ENCODE measurements at places on chromosomes 1 and 21.
A peak's percentile ranks its signal among the peaks of the same experiment; 100 is the strongest.

- H3K27ac ChIP-seq: no peak overlapping the region
- DNase-seq: no peak
- no peak overlapping the region for H3K4me3 ChIP-seq
- H3K27me3 ChIP-seq: no peaks in the 10 kb centered on the region
- H3K4me1 ChIP-seq: no peaks in the 10 kb centered on the region
Observed at GRCh38 chr1:113660088-113660487, 99.2 kb downstream of the PHTF1 start.

GRCh38 chr1:2274929-2275475 is 46.9 kb downstream of the SKI start:
- H3K27me3 ChIP-seq: no peaks in the 10 kb centered on the region
- peaks cover 59% of the 10 kb centered on the region for H3K4me1 ChIP-seq
- H3K27ac ChIP-seq: peak overlapping the region; percentile 54
- DNase-seq: no peak
- H3K36me3 ChIP-seq: peaks cover 7% of the 10 kb centered on the region

DNA sequence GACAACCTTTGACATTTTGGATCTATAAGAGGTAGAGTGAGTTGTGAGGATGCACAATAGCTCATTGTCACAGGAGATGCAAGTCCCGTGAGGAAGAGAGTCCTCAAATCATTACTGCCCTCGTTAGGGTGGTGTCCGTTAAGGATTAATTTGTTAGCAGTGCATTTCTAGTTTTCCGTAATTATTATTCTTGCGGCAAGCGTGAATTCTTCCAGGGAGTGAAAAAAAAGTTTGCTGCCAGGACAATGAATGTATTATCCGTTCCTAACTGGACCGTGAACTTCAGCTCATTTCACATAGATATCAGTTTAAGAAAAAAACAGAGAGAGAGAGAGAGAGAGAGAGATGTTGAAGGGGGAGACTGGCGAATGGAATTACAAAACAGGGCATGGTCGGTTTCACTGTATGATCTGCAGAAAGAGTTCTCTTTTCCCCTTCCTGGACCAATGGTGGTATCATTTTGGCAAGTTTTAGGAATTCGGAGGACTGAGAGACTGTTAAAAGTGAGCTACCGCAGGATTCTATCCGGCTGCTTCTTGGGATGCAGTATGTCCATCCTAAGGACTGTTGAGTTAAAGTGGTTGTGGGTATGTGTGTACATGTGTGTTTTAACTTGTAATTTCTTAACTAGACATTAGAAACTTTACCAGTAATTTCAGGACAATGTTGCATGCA is 216.0 kb upstream of the NFIA start:
- DNase-seq: no peak
- peaks cover 9% of the 10 kb centered on the region for H3K27me3 ChIP-seq
- H3K36me3 ChIP-seq: no peaks in the 10 kb centered on the region
- H3K27ac ChIP-seq: no peak overlapping the region

DNA sequence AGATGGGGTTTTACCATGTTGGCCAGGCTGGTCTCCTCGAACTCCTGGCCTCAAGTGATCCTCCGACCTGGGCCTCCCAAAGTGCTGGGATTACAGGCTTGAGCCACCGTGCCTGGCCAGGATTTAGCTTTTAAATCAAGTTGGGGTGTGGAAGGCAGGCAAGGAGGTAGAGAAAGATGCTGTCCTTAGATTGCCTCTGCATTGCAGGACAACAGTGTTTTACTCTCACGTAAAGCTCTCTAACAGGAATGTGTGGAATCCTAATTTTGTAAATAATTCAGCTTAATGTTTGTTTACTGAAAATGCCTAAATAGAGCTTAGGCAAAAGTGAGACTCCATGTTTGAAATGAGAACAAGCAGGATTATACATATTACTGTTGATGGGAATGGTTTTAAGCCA is 29.5 kb upstream of the TGFB2 start:
- H3K36me3 ChIP-seq: peaks cover 45% of the 10 kb centered on the region
- no peaks in the 10 kb centered on the region for H3K27me3 ChIP-seq
- no peak overlapping the region for H3K4me3 ChIP-seq
- no peak overlapping the region for H3K27ac ChIP-seq
- DNase-seq: no peak

GRCh38 chr1:172184506-172185191 is 235.8 kb upstream of the C1orf105 start:
- peaks cover 47% of the 10 kb centered on the region for H3K4me1 ChIP-seq
- peaks cover 1% of the 10 kb centered on the region for H3K36me3 ChIP-seq
- H3K27ac ChIP-seq: no peak overlapping the region

DNA sequence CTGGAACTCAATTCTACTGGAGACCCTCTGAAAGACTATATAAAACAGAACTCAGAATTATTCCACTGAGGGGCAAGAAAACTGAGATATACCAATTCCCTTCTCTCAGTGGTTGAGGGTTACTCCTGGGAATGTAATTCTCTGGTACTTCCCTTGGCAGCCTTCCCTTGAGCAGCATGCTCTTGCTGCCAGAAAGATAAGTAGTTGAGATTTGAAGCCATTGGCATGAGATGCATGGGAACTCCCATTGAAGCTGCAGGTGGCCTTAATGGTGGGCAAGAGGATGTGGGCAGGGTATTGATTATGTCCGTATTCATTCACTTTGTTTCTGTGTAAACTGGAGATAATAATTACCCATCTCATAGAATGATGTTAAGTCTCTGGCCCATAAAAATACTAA is 28.6 kb upstream of the C1orf185 start:
- no peaks in the 10 kb centered on the region for H3K4me1 ChIP-seq
- DNase-seq: no peak
- no peak overlapping the region for H3K4me3 ChIP-seq
- H3K27me3 ChIP-seq: peaks cover 13% of the 10 kb centered on the region
- H3K27ac ChIP-seq: no peak overlapping the region

DNA sequence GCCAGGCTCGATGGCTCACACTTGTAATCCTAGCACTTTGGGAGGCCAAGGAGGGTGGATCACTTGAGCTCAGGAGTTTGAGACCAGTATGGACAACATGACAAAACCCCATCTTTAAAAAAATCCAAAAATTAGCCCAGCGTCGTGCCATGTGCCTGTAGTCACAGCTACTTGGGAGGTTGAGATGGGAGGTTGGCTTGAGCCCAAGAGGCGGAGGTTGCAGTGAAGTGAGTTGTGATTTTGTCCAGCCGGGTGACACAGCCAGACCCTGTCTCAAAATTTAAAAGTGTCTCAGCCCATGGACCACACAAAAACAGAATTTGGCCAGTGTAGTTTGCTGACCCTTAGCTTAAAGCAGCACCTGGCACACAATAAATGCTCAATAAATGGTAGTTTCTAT is 11.3 kb upstream of the TACSTD2 start:
- no peaks in the 10 kb centered on the region for H3K36me3 ChIP-seq
- peaks cover 34% of the 10 kb centered on the region for H3K27me3 ChIP-seq
- H3K4me1 ChIP-seq: peaks cover 17% of the 10 kb centered on the region
- no peak overlapping the region for H3K4me3 ChIP-seq

GRCh38 chr1:245457562-245457961 is 302.8 kb downstream of the KIF26B start:
- no peak for DNase-seq
- H3K27me3 ChIP-seq: no peaks in the 10 kb centered on the region
- H3K27ac ChIP-seq: no peak overlapping the region
- H3K4me1 ChIP-seq: no peaks in the 10 kb centered on the region
- no peak overlapping the region for H3K4me3 ChIP-seq

- H3K4me3 ChIP-seq: no peak overlapping the region
- no peaks in the 10 kb centered on the region for H3K36me3 ChIP-seq
- no peak for DNase-seq
- no peak overlapping the region for H3K27ac ChIP-seq
- peaks cover 7% of the 10 kb centered on the region for H3K4me1 ChIP-seq
Observed at GRCh38 chr1:109243221-109243620, 6.1 kb upstream of the CELSR2 start.

GRCh38 chr1:185732951-185733350 is 1.2 kb upstream of the HMCN1 start:
- no peak overlapping the region for H3K4me3 ChIP-seq
- peaks cover 13% of the 10 kb centered on the region for H3K4me1 ChIP-seq
- peaks cover 7% of the 10 kb centered on the region for H3K36me3 ChIP-seq
- DNase-seq: no peak

- no peak overlapping the region for H3K4me3 ChIP-seq
- H3K36me3 ChIP-seq: no peaks in the 10 kb centered on the region
- peaks cover 6% of the 10 kb centered on the region for H3K27me3 ChIP-seq
- peak overlapping the region; percentile 1 for H3K27ac ChIP-seq
- no peak for DNase-seq
Observed at GRCh38 chr1:99811075-99811474, 39.1 kb upstream of the AGL start.

DNA sequence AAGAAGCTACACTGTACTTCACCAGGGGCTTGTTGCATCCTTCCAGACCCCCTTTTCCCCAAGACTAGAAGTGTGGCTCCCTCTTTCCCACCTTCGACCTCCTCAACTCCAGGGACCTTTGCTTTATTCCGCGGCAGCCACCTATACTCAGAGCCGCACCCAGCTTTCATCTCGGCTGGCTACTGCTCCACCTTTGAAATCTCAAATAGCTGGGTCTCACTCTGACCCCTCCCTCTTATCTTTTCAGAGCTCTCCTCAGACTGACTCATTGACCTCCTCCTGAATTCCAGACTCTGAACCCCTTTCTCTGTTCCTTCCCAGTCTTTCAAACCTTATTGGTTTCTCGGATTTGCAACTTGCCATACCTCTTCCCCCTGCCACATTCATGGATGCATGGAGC is 144.7 kb upstream of the JUN start:
- H3K27ac ChIP-seq: no peak overlapping the region
- H3K4me3 ChIP-seq: no peak overlapping the region
- peaks cover 28% of the 10 kb centered on the region for H3K4me1 ChIP-seq
- no peak for DNase-seq
- no peaks in the 10 kb centered on the region for H3K36me3 ChIP-seq

DNA sequence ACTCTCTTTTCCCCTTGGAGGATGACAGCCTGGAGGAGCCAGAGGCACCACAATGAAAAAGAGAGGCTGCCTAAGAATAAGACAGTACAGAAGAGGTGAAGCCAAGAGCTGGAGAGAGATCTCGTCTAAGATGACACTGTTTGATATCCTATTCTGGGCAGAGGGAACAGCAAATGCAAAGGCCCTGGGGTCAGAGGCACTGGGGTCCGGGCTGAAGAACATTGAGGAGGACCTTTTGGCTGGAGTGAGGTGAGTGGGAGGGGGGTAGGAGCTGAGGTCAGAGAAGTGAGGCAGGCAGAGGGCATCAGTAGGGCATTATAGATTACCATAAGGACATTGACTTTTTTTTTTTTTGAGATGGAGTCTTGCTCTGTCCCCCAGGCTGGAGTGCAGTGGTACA is 19.3 kb upstream of the TMEM51 start:
- no peak for DNase-seq
- no peaks in the 10 kb centered on the region for H3K4me1 ChIP-seq
- H3K27ac ChIP-seq: no peak overlapping the region
- peaks cover 53% of the 10 kb centered on the region for H3K27me3 ChIP-seq

DNA sequence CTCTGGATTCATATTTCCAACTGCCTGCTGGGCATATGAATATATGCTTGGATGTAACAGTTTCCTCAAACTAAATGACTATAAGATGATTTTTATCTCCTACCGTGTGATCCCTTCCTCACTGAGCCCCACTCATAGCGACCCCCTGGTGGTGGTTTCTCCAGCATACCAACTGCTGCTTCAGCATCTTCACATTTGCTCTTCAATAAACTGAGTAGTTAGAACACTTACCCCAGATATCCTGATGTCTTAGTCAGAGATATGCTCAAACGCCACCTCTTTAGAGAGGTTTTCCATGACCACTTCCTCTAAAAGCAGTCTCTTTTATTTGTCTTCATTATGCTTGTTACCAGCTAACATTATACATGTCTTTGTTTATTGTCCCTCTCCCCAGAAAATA is 10.2 kb upstream of the HNRNPR start:
- DNase-seq: no peak
- H3K27ac ChIP-seq: no peak overlapping the region
- no peaks in the 10 kb centered on the region for H3K27me3 ChIP-seq
- peaks cover 9% of the 10 kb centered on the region for H3K36me3 ChIP-seq

DNA sequence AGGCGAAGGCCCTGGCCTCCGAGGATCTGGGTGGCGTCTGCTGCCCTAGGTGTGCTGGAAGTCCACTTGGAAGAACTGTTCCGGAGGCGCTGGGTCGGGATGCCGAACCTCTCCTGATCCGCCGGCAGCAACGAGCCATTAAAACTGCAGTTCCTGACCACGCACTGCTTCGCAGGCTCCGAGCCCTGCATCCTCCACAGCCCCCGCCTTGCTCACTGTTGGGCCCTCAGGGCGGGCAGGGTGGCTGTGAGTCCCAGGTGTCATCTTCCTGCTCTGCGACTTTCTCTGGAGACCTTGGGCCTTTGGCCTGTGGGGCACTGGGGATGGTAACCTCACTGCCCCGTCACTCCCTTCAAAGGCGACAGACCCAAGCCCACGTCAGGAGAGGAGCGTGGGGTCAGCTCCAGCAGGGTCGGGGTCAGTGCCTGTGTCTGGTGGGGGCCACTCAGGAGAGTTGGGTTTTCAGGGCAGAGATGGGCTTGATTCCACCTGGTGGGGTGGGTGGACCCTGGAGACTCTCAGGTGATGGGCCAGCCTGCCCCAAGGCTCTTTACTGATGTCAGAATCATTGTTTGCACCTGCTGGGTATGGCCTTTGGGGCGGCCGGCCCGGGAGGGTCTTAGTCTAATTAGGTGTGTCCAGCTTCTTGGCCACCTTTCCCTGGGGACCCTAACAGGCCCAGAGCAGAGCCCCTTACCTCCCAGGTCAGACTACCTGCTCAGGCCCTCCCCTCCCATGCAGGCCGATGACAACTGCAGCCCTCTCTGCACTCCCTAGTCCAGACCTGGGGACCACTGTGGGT is 3.1 kb downstream of the PRXL2B start:
- no peaks in the 10 kb centered on the region for H3K36me3 ChIP-seq
- no peaks in the 10 kb centered on the region for H3K27me3 ChIP-seq

DNA sequence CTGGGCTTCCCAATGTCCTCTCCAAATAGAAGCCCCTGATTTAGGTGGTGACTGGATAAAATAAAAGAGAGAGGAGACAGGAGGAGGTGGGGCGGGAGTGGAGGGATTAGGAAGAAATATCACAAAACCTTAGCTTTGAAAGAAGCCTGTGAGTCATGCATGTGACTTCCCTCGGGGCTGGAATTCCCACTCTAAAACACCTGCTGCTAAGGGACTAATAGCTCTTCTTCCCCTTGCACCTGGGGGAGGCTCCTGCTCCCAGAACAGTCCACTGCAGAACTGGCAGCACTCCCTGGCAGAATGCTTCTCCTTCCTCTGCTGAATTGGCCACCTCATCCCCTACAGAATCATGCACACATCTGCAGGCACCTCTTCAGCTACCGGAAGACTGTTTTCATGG is 207.2 kb downstream of the ATG4C start:
- H3K27ac ChIP-seq: no peak overlapping the region
- no peaks in the 10 kb centered on the region for H3K36me3 ChIP-seq
- H3K4me1 ChIP-seq: no peaks in the 10 kb centered on the region
- H3K27me3 ChIP-seq: peaks cover 22% of the 10 kb centered on the region

GRCh38 chr1:216830424-216831210 is 107.4 kb upstream of the ESRRG start:
- H3K4me1 ChIP-seq: no peaks in the 10 kb centered on the region
- no peak for DNase-seq
- H3K36me3 ChIP-seq: no peaks in the 10 kb centered on the region
- H3K27ac ChIP-seq: no peak overlapping the region
- H3K4me3 ChIP-seq: no peak overlapping the region
- H3K27me3 ChIP-seq: no peaks in the 10 kb centered on the region

Measured in activated naive CD8-positive, alpha-beta T cell treated with anti-CD3 and anti-CD28 coated beads, Interleukin-2, amount 50 U/mL, for 24 hours (primary cell).